NCI-H524 (cell line): ENCODE measurements at places on chromosomes 11 and 22.
A peak's percentile ranks its signal among the peaks of the same experiment; 100 is the strongest.

DNA sequence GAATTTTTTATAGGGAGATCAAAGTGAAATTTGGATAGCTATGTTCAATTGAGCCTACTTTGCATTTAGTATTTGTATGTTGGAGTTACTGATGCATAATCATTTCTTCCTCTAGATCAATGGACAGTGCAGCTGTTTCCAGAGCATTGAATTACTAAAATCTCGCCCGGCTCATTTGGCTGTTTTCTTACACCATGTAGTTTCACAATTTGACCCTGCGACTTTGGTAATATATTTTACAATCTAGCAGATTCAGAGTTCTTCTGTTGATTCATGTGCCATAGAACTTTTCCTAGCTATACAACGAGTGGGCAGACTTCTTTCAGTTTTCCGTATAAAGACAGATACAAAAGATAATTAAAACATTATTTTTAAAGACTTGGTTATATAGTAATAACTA, 70.0 kb upstream of the GRIK4 start:
- DNase-seq = no peak

GRCh38 chr11:46363455-46364005, 16.3 kb downstream of the DGKZ start:
- peak; percentile 50 for DNase-seq

GRCh38 chr22:39690881-39691605, 120.5 kb downstream of the CACNA1I start:
- peak; percentile 78 for DNase-seq

GRCh38 chr11:125554038-125554437, 15.2 kb upstream of the EI24 start:
- no peak for DNase-seq

- no peak for DNase-seq
Measured at GRCh38 chr11:60872961-60873524, 5.7 kb downstream of the ZP1 start.

DNA sequence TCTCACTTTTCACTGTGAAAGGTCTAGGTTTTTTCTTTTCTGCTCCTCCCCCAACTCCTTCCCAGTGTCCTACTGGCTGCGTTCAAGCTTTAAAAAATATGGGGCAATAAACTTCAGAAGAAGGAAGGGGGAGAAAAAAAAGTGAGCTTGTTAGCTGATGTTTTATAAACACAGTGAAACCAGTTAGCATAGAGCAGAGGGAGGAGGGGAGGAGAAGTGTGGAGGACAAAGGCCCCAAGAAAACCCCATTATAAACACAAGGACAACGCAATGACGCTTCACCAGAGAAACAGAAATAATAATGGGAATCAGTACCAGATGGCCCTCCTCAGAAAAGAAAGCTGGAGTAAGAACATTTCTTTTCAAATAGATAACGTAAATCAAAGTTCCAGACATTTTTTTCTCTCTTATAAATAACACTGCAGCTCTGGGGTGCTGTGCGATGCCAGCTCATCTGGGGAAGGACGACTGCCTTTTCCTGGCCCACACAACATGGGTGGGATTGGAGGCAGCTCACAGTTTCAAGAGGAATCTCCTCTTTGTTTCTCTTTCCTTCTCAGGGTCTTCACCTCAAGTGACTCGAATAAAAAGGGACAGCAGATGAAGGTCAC, 235.4 kb upstream of the NARS2 start:
- DNase-seq = no peak

DNA sequence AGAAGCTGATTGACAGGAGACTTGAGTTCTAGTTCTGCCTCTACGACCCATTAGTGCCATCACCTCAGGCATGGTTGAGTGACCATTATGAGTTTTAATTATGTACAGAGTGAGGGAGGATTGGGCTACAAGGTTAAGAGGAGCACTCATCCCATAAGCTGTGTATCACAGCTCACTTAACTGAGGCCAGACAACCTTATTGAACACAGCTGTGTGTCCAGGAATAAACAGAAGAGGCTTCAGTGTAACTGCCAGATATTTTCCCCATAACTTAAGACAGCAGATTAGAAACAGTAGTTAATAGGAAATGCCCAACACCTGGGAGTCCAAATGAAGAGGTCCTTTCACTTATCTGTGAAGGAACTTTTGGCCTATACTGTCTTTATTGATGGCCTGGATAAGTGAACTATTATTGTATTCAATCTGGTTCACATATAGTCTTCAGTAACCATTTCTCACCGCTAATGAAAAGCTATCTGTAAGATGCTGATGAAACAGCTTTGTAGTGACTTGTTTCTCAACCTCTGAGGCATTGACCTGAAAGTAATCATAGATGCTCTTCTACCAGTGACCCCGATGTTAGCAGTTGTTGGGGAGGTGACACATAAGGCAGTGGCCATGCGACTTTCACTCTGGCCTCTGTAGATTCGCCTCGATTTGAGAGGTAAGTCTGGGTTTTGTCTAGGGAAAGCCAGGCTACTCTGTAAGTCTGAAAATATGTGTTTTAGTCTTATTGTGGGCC, 41.7 kb downstream of the YAP1 start:
- DNase-seq = no peak

DNA sequence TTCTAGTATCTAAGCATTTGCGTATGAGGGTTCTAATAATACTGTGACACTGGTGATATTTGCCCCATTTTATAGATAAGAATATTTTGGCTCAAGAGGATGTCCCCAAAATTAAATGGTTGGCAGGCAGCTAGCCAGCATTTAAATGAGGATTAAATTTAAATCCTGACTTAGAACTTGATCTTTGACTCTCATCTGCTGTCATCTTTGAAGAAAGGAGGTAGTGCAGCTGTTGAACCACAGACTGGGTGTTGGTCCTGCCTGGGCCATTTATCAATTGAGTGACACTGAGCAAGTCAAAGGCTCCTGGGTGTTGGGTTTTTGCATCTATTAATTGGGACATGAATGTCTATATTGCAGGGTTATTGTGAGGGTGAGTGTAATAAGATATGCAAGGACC, 112.3 kb downstream of the INSC start:
- DNase-seq = peak; percentile 27

- DNase-seq = no peak
Measured at GRCh38 chr11:11149671-11150459, 203.2 kb downstream of the CSNK2A3 start.

DNA sequence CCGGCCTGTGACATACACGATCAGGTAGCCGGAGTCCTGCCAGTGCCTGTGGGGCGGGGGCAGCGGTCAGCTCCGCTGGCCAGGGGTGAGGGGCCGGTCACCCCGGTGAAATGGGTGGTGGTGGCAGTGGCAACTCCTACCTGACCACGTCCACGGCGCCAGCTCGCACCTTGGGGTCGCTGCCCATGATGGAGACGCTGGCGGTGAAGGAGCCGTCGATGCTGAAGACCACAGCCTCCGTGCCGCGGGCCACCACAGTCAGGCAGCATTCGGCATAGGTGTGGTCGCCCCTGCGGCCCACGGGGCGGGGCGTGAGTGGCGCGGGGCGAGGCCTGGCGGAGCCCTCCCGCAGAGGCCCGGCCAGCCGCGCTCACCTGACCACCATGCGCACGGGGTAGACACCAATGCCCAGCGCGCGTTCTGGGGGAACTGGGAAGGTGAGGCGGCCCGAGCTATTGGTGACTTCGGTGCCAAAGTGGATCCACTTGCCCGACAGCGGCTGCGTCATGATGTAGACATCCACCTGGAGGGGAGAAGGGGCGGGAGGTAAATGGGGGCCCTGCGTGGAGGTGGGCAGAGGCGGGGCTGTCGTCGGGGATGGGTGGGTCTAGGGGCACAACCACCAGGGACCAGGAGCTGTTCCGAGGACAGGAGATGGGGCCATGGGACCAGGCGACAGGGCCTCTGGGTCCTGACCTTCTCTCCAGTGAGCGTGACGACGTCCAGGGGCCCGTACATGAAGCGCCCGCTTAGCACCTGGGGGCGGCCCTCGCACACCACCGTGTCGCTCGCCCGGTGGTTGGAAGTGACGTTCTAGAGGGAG, 10.9 kb downstream of the AIP start:
- DNase-seq = no peak

DNA sequence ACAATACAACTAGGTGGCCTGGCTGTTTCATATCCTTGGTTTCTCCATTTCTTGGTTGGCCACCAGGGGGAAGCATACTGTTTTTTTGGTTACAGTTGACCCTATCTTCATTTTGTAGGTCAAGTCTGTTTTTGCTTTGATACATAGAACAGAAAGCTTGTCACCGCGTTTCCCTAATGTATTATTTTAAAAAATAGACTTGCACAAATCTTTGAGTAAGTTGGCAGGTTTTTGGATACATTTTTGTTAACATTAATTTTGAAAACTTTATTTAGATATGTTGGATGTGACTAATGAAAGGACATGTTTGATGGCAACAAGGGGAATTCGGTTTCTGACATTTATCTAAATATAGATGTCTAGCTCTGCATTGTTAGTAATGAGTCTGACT, 3.0 kb downstream of the NCR3LG1 start:
- peak; percentile 69 for DNase-seq

DNA sequence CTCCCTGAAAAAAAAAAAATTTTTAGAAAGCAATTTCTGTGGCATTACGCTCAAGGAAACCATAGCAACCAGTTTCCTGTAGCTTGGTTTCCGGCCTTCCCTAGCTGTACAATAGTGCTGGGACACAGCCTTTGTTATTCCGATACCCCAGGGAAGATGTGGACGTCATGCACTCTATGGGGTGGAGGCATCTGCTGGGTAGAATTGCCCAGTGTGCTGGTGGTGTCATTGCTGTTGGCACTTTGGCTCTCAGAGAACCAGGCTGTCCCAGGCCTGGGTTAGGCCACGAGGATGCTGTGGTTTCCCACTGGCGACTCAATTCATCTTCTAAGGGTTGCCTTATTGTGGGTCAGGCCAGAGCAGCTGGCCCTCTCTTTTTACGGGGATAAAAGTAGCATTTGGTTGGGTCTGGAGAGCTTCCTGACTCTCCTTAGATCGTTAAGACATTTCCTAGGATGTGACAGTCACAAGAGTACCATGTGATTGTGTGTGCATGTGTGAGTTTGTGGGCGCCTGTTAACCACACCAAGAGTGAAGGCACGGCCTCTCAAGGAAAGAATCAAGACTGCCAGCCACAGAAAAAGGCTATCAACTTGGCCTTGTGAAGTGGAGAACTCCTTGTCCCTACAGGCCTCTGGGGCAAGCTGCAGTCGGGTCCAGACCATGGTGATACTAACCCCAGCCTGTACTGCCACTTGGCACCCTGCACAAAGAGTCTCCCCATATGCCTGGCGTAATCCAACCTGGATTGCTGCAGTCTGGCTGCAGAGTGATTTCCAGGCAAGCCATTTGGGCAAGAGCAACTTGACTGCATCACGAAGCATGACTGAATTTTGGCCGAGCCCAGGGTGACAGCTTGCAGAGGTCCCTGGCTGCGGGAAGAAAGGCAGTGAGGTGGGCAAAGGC, 35.9 kb upstream of the NAV2 start:
- DNase-seq = peak; percentile 14

DNA sequence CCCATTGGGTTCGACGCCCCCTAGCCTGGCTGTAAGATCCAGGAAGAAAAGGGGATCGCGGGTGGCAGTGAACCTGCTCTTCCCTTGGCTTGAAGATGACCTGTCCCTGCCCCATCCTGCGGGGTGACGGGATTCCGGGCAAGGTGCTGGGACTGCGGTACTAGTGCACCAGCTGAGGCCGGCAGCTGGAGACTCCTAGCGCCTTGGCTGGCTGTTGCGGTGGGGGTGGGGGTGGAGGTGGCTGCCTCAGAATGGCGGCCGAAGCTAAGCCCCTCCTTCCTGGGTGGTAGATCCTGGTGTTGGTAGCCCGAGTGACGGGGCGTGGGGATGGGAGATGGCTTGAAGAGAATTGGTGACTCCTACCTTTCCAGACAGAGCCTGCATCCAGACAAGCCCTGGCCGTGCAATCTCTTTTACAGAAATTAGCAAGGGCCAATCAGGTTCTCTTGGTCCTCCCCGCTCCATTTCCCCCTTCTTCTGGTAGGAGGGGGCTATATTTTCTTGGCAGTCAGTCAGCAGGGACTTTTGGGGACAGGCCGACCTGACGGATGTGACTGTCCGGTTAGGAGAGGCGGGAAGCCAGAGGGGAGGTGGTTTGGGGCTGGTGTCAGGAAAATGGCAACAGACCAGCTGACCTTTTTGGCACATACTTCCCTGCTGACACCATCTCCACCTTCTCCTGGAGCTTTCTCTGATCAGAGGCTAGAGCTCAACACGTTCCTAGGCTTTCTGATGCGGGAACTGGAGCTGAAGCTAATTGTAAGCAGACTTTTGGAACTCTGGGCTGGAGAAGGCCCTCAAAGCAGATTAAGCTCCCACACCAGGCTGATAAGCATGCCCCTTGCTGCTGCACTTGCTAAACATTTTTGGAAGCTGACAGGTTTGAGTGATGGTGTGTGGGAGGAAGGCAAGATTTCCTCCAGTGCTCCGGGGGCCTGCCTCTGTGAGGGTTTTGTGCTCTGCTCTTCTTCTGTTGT, 2.0 kb downstream of the NAV2 start:
- DNase-seq = peak; percentile 32

- no peak for DNase-seq
Measured at GRCh38 chr11:1499899-1500298, 13.3 kb upstream of the MOB2 start.

DNA sequence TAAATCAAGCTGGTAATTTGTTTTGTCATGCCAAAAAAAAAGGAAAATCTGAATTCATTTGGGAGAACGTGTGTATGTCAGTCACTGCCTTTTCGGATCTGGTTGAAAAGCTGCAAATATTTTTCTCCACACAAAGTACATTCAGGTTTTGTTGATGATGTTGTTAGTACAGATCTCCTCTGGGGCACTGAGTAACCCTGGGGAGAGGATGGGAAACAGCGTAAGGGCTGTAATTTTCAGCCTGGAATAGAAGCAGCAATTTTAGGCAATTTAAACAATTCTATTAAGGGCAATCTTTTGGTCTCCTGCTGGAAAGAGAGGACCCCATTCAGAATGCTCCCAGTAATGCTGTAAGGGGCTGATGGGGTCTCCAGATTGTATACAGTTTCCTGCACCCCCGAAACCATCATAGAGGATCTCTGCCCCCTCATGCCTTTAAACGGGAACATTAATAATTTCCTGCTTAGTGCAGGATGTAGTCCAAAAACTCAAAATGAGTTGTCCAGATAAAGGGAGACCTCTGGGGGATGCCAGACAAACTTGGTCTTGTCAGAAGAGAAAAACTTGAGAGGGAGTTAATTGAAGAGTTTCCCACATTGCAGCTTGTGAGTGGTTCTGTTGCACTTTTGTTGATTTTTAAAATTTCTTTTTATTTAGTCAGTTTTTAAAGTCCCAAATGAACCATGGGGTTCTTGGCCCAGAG, 132.3 kb downstream of the COMMD9 start:
- DNase-seq = no peak

DNA sequence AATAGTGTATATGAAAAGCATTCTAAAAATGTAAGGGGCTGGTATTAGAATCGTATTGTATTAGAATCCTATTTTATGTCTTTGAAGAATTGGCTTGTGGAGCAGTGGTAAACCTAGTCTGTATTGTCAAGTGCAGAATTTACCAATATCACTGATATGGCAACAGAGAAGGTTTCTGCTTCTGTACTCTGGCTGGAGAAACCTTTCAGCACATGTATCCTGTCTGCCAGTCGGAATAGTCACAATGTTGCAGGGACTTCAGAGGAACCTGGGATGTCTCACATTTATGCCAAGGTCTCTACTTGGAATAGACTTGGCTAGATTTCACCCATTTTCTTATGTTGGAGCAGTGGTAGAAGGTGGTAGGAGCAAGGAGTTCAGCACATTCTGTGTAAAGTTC, 4.4 kb downstream of the MTMR3 start:
- no peak for DNase-seq

GRCh38 chr22:23287136-23288095, 107.1 kb downstream of the BCR start:
- DNase-seq = no peak

GRCh38 chr11:114166897-114167323, 107.4 kb downstream of the ZBTB16 start:
- no peak for DNase-seq

GRCh38 chr22:29301716-29302401, 4.6 kb upstream of the GAS2L1 start:
- no peak for DNase-seq

GRCh38 chr11:75365711-75366181, 14.3 kb upstream of the ARRB1 start:
- DNase-seq = no peak
